ENCODE measurements at places on chromosomes 2 and 18.

DNA sequence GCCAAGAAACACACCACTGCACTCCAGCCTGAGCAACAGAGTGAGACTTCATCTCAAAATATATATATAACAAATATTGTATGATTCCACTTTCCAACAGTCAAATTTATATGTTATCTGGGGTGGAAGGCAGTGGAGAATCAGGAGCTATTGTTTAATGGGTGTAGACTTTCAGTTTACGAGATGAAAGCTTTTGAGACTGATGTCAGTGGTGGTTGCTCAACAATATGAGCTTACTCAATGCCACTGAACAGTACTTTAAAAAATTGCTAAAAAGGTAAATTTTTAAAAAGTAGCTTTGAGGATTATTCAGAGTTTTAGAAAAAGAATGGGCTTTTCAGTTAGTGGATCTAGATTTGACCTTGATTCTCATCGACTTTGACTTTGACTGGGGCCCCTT is 105.9 kb upstream of the ST6GAL2 start:
- DNase-seq = no peak

DNA sequence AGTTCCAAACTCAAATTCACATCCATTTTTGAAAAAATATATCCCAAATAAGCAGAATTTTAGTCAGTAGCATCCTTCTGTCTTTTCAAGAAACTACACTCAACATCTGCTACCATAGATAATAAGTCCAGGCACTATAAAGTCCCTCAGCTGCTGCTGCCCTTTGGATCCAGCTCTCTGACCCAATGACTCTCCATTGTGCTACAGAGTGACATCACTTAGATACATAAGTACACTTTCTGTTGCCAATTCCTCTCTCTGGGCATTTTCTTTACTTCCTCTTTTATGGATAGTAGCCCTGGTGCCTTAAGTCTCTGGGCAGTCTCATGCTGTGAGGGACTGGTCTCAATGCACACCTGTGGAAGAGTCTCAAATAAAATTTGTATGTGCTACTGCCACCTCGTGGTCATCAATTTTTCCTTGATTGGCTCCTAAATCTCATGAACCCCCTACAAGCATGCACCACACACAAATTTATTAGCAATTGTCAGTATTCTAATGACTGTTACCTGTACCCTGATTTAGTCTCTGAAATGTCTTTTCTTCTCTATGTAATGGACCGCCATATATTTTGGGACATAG is 219.2 kb downstream of the LRP1B start:
- no peak for DNase-seq

DNA sequence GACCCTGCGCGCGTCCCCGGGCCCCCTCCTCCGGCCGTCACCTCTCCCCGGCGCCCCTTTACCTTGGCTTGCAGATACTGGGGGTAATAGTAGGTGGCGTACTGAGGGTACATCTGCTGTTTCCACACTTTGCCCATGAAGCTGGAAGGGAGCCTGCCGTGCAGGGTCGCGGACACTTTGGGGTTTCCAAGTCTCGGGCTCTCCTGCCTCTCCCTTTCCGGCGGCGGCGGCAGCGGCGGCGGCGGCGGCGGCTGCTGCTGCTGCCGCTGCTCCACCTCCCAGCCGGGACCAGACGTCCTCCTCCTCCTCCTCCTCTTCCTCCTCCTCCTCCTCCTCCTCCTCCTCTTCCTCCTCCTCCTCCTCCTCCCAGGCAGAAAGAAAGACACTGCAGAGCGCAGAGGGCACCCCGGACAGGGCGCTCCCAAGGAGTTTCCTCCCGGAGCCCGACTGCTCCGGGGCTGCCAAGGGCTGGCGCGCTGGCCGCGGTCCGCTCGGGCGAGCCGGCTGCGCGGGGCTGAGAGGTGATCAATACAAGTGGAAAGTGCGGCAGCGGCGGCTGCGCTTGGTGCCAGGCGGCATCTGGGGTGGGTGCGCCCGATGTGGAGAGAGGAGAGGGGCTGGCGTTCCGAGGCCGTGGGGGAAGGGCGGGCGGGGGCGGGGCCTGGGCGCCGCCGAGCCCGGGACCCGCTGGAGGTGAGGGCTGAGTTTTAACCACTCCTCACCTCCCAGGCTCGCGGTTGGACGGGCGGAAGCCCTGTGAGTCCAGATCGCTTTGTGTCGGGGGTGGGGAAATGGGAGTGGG is at the start of gene RBMS1:
Gene RBMS1, minus strand, starts transcription at position 581 of the 802 bp plus-strand sequence. Its CDS starts 444 bp downstream, at position 137.
- DNase-seq = peak; percentile 54

- no peak for DNase-seq
These were observed 5.0 kb upstream of the SCLY start for GRCh38 chr2:238055841-238056240.

GRCh38 chr2:211931314-211931713 is 607.3 kb downstream of the ERBB4 start:
- DNase-seq = no peak

- no peak for DNase-seq
These were observed 105.6 kb upstream of the ST3GAL5 start for GRCh38 chr2:85994421-85994777.

DNA sequence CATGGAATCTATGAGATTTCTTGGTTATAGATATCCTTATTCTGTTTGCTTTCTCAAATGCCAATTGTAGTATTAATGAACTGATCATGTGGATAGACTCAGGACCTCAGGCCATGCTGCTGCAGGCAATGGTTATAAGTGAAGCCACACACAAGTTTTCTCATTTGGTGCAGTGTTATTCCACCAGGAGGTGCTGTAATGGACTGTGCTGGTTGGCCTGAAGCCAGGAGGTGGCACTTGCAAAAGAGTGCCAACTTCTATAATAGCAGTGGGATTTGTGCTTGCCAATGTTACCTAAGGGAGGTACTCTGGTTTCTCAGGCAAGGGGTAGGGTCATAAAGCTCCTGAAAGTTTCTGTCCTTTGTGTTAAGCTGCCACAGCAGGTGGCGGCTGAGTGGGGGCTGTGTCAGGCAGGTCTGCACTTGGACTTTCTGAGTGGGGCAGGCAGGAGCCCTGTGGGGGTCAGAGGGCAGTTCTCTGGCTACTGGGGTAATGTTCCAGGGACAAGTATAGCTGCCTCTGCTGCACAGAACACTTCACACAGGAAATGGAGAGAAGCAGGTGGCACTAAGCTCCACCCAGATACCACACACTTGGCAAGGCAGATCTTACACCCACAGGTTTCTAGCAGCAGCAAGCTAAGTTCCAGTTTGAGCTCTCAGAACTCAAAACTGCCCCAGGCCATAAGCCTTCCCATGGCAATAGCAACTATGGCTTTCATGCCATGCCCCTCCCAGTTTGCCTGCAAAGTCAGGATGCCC is 352.6 kb upstream of the CWC22 start:
- no peak for DNase-seq

DNA sequence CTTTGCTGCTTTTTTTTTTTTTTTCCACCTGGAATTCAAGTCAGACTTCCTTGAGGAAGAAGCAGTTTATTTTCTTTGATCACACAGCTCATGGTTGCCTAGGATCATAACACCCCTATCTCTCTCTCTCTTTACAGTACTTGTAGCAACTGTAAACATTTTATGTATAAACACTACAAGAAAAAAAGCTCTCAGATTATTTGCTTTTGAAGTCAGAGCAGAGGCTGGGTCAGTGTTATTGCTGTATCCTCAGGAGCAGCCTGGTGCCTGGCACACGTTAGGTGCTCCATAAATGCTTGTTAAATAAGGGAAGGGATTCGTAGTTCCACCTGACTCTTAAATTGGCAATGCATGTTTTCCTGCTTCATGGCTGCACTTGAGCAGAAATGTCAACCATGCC is 221.2 kb downstream of the TGIF1 start:
- DNase-seq = no peak

GRCh38 chr2:200693836-200694470 is 108.1 kb downstream of the AOX1 start:
- DNase-seq = no peak

GRCh38 chr2:167793725-167794124 is 453.7 kb downstream of the STK39 start:
- DNase-seq = no peak

- DNase-seq = no peak
These were observed 119.5 kb upstream of the TLK1 start for GRCh38 chr2:171279983-171280790.

- DNase-seq = no peak
These were observed 39.5 kb upstream of the IL1RL1 start for GRCh38 chr2:102271844-102272243.

GRCh38 chr2:145108361-145108778 is 588.5 kb upstream of the ZEB2 start:
- no peak for DNase-seq

- no peak for DNase-seq
These were observed 462.3 kb upstream of the SALL3 start for GRCh38 chr18:78517328-78517727.

- no peak for DNase-seq
These were observed 108.2 kb downstream of the ZNF521 start for GRCh38 chr18:25243754-25244153.

- DNase-seq = no peak
These were observed 32.3 kb downstream of the AFF3 start for GRCh38 chr2:100109986-100110613.

DNA sequence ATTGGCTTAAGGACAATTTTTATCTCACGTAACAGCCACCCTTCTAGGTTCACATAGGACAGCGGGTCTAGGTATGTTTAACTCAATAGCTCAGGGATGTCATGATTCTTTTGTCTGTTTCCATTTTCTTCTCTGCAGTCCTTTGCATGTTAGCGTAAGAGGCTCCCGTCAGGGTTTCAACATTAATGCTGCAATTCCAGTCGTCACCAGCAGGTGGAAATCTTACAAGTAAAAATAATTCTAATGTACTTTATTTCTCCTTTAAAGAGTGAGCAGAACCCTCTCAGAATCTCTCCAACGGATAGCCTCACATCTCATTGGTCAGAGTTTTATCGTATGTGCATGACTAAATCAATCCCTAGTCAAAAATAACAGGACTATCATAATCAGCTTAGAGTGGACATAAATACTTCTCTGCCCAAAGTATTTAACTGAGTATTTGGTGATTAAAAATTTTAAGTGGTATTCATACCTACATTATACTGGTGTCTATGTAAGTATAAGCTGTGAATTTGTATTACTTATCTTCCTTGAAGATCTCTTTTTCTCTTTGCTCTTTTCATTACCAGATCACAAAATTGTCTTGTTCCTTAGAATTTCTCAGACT is 487.2 kb upstream of the GCFC2 start:
- DNase-seq = peak; percentile 29

DNA sequence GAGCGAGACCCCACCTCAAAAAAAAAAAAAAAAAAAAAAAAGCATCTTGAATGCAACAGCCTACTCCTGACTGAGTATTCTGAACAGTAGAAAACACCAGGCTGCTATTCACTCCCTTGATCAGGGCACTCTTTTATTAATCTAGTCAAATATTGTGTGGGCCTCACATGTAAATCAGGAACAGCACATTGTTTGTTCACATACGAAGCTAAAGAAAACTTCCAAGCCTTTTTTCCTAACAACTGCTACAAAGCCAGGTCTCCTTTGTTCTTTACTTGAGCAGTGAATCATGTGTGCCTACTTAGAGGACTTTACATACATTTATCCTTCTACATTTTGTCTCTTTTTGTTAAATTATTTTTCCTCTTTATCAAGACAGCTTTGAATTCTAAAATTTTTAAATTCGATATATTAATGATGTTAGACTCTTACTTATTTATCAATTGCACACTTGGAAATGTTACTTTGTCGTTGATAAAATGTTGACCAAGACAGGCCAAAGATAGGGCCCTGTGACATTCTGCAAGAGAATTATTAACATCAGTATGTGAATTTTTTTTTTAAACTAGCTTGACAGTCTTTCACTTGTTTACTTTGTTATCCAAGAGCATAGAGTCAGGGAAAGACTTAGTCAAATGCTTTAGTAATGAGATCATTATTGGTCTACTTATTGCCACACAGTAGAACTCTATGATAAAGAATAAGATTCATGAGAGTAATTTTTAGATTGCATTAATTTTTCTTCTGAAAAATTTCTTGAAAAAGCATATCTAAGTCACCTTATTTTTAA is 13.2 kb downstream of the SPATS2L start:
- DNase-seq = no peak

DNA sequence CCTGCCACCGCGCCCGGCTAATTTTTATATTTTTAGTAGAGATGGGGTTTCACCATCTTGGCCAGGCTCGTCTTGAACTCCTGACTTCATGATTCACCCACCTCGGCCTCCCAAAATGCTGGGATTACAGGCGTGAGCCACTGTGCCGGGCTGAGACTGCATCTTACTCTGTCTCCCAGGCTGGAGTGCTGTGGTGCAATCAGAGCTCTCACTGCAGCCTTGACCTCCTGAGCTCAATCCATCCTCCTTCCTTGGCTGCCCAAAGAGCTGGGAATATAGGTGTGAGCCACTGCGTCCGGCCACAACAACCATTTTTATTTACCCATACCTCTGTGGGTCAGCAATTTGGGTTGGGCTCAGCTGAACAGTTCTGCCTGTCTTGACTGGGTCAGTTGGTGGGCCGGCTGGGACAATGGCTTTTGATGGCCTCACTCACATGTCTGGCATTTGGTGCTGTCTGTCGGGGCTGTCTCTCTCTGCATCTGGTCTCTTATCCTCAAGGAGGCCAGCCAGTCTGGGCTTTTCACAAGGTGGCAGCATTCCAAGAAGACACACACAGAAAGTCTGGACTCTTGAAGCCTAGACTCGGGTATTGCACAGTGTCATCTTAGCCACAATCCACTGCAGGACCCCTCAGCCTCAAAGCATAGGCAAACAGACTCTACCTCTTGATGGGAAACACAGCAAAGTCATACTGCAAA is 116.8 kb upstream of the GATA6 start:
- DNase-seq = no peak

GRCh38 chr2:43009448-43009847 is 217.0 kb downstream of the ZFP36L2 start:
- DNase-seq = peak; percentile 2

DNA sequence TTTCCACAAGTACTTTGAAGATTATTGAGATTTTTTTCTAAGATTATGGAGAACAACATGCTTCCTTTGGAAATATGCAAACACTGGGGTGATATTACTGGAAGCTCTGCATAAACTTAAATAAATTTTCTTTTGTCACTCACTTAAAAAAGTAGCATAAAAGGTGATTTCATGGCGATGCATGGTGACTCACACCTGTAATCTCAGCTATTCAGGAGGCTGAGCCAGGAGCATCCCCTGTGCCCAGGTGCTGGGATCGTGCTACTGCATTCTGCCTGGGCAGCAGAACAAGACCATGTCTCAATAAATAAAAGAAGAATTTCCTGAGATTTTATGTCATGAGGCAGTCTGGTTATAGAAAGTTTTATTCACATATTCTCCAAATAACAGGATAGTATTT is 679.1 kb upstream of the CDH2 start:
- DNase-seq = no peak
